A172 (cell line): ENCODE measurements at places on chromosomes 5 and 9. TPM values are rescaled to one million over a fixed set of nuclear protein-coding genes. Genes with fewer than 3 reads are reported as not detected.
A peak's percentile ranks its signal among the peaks of the same experiment; 100 is the strongest.

DNA sequence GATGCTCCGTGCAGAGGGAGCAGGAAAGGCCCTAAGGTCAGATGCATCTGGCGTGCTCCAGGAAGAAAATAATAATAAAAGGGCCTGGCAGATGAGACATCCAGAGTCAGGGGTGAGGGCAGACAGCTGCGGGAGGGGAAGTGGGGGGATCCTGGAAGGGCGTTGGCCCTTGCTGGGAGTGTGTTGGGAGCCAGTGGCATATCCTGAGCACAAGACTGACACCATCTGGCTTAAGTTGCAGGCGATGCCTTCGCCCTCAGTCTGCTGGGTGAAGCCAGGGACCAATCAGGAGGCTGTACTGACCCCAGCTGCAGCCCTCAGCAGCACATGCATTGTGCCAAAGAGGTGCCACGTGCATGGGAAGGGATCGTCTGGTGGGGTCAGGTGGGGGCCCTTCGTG, 3.8 kb downstream of the OR2V2 start:
- DNase-seq = no peak

Gene SUB1
- total RNA-seq = 553 and 634 TPM in 2 replicates

Gene ANGPTL2
- total RNA-seq = 0.17 and 0.43 TPM in 2 replicates

DNA sequence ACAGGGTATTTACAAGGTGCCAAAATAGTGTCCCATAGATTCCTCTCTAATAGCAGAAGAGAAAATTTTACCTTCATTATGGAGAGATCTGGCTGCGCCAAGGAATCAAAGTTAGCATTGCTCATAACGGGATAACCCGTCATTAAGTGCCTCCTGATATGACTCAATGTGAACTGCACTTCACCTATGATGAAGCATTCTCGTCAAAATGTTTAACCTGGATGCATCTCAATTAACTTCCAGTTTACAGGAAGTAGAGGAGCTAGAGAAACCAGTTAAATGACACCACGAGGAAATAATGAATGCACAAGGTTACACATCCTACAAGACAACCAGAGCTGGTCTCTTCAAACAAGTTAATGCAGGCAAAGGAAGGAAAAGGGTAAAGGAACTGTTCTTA, 17.2 kb downstream of the FBXW11 start:
- DNase-seq = peak; percentile 75

DNA sequence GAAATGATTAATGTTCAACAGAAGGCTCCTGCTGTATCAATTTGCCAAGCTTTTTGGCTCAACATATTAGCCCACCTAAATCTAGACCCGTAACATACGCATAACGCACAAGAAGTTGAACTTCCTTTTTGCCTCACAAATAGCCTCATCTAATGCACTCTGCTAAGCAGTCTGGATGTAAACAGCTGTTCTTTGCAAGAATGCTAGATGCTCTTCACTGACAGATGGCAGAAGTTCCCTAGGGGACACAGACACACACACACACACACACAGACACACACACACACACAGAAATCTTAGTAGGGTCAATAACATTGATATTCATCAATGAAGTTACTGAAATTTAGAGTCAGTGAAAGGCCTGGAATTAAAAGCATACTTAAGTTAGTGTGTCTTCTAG, 13.2 kb upstream of the PCA3 start:
- no peak for DNase-seq
